Natural killer cell treated with Interleukin-12 subunit alpha and Interleukin-12 subunit beta and Interleukin-15 and Interleukin-18, amount 100 ng/mL, for 72 hours (primary cell): ENCODE measurements at places on chromosomes 11 and 22.

- H3K4me1 ChIP-seq = no peaks in the 10 kb centered on the region
- no peak overlapping the region for H3K4me3 ChIP-seq
- no peak for DNase-seq
- no peak overlapping the region for H3K27ac ChIP-seq
These were observed 533.1 kb upstream of the TENM4 start for GRCh38 chr11:79973721-79974617.

DNA sequence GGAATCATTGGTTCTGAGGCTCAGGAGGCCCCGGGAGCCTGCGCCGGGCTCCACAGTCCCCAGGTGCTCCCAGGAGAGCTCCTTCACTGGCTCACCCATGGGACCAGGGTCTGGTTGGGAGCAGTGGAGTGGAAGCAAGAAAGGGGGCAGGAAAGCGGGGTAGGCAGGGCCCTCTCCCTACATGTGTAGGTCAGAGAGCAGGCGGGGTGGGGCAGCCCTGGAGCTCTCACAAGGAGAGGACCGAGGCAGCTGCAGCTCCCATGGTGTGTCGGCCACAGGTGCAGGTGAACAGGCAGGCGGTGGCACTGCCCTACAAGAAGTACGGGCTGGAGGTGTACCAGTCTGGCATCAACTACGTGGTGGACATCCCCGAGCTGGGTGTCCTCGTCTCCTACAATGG, 28.3 kb downstream of the MUC2 start:
- no peak overlapping the region for H3K27ac ChIP-seq
- H3K27me3 ChIP-seq = no peaks in the 10 kb centered on the region
- H3K4me1 ChIP-seq = no peaks in the 10 kb centered on the region
- no peaks in the 10 kb centered on the region for H3K36me3 ChIP-seq
- no peak overlapping the region for H3K4me3 ChIP-seq

DNA sequence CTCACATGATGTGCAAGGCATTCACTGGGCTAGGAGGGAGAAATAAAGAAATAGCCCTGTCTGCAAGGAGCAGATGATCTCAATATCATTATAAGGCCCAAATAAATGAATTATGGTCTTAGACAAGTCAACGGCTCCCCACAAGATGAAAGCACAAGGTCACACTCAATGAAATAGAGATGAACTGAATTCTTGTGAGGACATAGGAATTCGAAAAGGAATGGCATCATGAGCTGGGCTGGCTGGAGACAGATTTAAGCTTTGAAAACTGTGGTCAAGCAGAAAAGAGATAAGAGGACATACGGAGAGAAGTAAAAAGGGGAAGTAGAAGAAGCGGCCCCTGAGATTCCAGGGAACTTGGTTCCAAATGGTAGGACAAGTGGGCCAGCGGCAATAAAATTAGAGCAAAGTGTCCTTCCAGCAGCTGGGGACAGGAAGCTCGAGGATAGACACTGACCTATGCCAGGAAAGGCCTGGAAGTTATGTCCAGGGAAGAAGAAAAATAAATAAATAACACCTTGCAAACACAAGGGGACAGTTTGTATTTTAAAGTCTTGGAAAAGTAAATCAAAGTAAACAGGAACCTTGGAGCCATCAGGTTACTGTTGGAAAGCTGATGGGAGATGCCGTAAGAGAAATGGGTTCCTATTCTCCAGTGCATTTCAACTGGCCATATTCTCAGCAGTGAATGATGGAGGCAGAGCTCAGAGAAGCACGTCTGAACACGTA, 37.8 kb downstream of the GALNT18 start:
- no peak for DNase-seq
- H3K36me3 ChIP-seq = no peaks in the 10 kb centered on the region
- no peak overlapping the region for H3K4me3 ChIP-seq
- no peak overlapping the region for H3K27ac ChIP-seq

- peaks cover 66% of the 10 kb centered on the region for H3K4me1 ChIP-seq
- no peaks in the 10 kb centered on the region for H3K36me3 ChIP-seq
- H3K4me3 ChIP-seq = peak overlapping the region; percentile 86
- H3K27ac ChIP-seq = peak overlapping the region; percentile 100
- no peak for DNase-seq
These were observed 25.5 kb downstream of the PTPRJ start for GRCh38 chr11:48005831-48006270.

- peak overlapping the region; percentile 91 for H3K4me3 ChIP-seq
- DNase-seq = peak; percentile 83
- H3K4me1 ChIP-seq = peaks cover 12% of the 10 kb centered on the region
- H3K36me3 ChIP-seq = no peaks in the 10 kb centered on the region
- peaks cover 10% of the 10 kb centered on the region for H3K27me3 ChIP-seq
These were observed 5.0 kb downstream of the IGSF22 start for GRCh38 chr11:18720808-18721560.

DNA sequence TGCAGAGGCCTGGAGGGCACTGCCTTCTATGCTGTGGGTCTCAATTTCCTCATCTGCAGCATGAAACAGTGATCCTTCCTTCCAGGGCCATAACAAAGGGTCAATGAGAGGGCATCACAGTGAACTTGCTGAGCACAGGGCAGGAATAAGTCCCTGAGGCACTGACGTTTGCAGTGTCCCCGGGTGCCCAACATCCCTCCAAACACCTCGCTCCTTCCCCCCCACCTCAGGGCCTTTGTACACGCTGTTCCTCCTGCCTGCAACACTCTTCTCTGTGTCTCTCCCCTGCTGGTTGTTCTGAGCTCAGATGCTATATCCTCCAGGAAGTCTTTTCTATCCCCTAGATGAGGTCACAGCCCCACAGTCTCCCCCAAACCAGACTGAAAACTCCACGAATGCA, 59.7 kb upstream of the TCF20 start:
- H3K27me3 ChIP-seq = no peaks in the 10 kb centered on the region
- no peaks in the 10 kb centered on the region for H3K36me3 ChIP-seq
- no peak overlapping the region for H3K4me3 ChIP-seq
- H3K4me1 ChIP-seq = no peaks in the 10 kb centered on the region
- no peak overlapping the region for H3K27ac ChIP-seq

GRCh38 chr22:49753961-49754695, 73.5 kb downstream of the BRD1 start:
- DNase-seq = no peak
- H3K27me3 ChIP-seq = peaks cover 2% of the 10 kb centered on the region
- H3K4me1 ChIP-seq = peaks cover 3% of the 10 kb centered on the region
- H3K36me3 ChIP-seq = no peaks in the 10 kb centered on the region
- H3K27ac ChIP-seq = no peak overlapping the region
- no peak overlapping the region for H3K4me3 ChIP-seq

GRCh38 chr11:64379817-64380709, 21.1 kb downstream of the RPS6KA4 start:
- DNase-seq = no peak
- H3K4me3 ChIP-seq = no peak overlapping the region
- H3K4me1 ChIP-seq = no peaks in the 10 kb centered on the region
- no peak overlapping the region for H3K27ac ChIP-seq
- H3K27me3 ChIP-seq = no peaks in the 10 kb centered on the region

DNA sequence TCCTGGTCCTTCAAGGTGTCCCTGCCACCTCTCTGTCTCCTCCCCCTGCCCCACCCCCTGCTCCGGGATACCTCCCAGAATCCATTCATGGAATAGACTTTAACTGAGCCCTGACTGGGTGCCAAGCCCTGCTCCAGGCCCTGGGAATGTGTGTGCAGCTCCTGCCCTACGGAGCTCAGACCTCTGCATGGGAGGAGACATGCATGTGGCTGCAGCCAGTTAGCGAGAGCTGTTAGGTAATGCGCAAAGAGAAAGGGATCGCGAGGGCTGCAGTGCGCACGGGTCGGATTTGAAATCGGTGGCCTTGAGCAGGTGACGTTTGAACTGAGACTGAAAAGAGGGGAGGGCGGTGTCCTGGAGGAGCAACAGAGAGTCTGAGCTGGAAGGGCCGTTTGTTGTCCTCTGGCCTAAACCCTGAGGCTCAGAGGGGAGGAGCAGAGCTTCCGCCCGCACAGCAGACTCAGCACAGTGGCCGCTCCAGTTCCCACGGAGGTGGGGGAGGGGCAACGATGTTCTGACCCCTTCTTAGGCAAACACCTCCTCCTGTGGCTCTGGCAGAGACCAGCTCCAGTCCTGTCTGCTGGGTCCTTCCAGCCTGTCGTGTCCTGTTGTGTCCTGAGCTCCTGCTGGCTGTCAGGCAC, 19.8 kb upstream of the LRRC10B start:
- no peak overlapping the region for H3K27ac ChIP-seq
- H3K4me1 ChIP-seq = no peaks in the 10 kb centered on the region
- H3K36me3 ChIP-seq = no peaks in the 10 kb centered on the region
